SHP77 (cell line): ENCODE measurements at places on chromosomes 4 and X.

DNA sequence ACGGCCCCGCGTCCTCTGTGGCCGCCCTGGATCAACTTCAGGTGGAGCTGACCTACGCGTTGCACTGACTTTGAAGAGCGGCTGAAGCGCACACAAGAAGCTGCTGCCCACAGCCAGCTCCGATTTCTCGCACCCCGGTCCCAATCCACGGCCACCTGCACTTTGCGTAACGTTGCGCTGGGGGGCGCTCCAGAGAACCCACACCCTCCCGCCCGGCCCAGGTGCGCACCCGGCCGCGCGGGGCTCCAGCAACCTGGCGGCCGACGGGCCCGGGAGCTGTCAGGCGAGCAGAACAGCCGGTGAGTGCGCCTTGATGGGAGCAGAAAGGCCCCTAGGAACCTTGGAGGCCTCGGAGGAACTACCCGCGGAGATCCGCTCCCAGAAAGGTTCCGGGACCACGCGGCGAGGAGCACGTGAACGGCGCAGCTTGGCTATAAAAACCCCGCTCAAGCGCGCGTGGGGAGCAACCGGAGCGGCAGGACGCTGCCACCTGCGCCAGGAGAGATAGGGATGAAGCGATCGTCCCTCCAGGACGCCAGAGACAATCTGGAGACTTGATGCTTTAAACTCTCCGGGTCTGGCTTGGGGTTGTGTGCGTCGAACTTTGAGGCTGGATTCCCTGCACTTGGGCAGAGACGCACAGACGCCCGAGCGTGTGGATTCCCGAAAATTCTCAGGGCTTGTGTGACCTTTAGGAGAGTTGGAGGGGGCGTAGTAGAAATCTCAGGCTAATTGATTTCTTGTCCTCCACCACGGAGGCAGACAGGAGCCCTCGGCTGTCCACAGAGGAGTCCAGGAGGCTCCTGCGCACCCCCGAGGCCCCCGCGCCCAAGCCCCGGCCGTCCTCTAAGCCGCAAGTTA, 591 bp upstream of the NWD2 start:
- peak; percentile 23 for DNase-seq

DNA sequence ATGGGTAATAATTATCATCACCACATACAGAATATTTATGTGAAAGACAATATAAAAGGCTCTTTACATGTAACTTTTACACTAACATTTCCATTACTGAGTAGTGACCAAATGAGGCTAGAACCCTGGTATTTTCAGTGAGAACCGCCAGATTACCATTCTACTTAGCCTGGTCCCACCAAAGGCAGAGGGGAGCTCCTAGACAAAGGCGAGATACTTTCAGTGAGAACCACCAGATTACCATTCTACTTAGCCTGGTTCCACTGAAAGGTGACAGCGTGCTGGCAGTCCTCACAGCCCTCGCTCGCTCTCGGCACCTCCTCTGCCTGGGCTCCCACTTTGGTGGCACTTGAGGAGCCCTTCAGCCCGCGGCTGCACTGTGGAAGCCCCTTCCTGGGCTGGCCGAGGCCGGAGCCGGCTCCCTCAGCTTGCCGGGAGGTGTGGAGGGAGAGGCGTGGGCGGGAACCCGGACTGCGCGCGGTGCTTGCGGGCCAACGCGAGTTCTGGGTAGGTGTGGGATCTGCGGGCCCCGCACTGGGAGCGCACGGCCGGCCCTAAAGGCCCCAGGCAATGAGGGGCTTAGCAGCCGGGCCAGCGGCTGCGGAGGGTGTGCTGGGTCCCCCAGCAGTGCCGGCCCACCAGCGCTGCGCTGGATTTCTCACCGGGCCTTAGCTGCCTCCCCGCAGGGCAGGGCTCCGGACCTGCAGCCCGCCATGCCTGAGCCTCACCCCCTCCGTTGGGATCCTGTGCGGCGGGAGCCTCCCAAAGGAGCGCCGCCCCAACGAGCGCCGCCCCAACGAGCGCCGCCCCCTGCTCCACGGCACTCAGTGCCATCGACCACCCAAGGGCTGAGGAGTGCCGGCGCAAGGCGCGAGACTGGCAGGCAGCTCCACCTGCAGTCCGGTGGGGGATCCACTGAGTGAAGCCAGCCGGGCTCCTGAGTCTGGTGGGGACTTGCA, 1276.1 kb downstream of the PCDH7 start:
- peak; percentile 44 for DNase-seq

DNA sequence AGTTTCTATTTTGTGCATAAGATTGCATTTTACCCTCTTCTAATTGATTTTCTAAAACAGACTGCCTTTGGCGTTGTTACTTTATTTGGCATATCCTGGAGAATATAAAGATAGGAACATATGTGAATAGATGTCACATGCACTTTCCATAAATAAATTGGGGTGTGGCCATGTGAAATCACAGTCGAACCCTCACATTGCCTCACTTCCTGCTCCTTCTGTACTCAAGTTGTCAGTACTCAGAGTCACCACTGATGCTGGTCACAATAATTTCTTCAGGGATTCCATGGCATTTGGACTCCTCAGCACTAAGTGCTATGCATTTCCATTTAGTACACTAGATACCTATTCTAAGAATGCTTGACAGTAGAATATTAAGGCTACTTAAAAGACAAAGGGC, 1.4 kb upstream of the EMCN start:
- DNase-seq, result no peak

DNA sequence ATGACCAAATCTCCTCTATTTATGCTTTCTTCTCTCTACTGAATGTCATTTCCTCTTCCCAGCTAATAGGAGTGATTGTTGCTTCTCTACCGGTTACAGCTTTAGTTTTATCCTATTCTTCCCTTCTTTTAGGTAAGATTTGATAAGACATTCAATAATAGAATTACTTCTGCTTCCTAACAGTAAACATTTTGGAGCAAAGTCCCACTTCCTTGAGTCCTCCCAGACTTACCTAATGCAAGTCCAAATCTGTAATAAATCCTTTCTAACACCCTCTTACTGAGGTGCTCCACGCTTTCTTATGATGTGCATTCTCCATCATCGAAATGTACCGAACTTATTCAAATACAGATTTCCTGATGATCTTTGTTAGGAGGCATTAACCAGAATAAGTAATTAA, 79.2 kb upstream of the GPM6A start:
- DNase-seq, result no peak

GRCh38 chr4:167943872-167944505, 148.3 kb upstream of the ANXA10 start:
- no peak for DNase-seq

DNA sequence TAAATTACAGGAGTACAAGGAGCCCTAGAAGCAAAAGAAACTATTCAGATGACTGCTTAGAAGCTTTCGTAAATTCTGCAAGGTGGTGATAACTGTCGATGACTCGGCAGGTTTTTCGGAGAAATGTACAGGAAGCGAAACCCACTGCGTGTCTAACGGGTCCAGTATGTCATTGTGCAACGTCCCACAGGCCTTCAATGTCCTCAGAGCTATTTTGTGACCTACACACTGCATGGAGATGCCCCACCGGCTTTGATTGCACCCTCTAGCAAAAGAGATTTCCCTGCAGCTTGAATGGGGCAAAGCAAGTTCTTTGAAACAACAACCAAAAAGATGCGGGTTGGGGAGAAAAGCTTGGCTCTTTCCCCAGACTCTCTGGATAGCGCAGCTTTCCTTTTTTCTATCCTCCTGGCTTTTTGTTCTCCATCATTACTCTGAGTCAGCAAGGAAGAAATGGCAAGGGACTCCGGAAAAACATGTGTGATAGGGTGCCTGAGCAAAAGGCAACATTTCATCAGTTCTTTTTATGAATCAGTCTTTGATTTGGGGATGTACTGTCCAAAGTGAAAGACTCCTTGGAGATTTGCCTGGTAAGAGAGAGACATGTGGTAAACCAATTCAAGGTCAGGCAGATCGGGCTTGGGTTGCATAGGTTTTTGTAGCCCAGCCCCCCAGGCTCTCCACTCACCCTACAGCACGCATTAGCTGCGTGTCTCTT, 112.0 kb upstream of the TBL1X start:
- DNase-seq, result no peak

DNA sequence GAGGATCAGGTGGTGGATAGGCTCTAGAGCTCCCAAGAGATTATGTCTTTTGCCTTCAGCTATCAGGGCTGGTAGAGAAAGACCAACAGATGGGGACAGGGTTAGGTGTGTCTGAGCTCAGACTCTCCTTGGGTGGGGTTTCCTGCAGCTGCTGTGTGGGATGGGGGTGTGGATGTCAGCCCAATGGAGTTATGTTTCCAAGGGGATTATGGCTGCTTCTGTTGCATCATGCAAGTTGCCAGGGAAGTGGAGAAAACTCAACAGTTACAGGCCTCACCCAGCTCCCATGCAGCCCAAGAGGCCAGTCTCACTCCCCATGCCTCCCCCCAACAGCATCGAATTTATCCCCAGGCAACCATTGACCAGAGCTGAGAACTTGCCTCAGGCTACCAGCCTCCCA, 80.2 kb upstream of the CDX4 start:
- DNase-seq, result no peak

GRCh38 chr4:113468165-113469022, 293.1 kb downstream of the CAMK2D start:
- DNase-seq, result no peak

DNA sequence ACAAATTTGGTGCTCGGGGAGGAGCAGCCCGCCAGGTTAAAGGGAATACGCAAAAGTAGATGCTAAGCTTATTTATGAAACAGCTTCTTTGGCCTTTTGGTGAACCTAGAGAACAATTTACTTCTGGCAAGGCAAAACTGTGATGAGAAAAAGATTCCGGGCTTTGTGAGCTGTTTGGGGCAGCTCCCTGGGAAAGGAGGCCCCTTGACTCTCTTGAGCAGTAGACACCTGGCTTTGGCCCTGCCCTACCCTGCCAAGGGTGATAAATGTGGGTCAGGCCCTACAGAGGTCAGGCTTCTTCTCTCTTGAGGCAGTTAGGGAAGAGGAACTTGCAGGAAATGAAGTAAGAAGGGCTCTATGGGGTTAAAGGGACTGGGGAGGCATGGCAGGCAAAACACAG, 509.6 kb downstream of the MID1IP1 start:
- no peak for DNase-seq

- DNase-seq, result no peak
These were observed 129.4 kb downstream of the RASL11B start for GRCh38 chr4:52991472-52991871.

DNA sequence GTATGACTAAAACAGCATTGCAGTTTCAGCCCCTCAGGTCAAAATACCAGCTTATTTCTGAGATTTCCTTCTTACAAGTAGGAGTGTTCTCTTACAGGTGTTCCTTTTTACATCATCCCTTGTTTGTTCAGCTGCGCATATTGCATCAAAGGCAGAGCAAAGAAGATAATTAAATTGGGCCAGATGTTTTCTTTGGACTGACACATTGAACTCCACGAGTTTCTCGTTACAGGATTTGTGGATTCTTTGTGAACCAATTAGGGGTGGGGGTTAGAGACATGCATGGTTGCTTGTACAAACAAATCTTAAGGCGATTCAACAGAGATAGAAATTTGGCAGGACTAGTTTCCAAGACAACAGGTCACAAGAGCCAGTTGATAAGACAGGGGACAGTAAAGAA, 95.7 kb downstream of the SPANXN4 start:
- DNase-seq, result peak; percentile 80

DNA sequence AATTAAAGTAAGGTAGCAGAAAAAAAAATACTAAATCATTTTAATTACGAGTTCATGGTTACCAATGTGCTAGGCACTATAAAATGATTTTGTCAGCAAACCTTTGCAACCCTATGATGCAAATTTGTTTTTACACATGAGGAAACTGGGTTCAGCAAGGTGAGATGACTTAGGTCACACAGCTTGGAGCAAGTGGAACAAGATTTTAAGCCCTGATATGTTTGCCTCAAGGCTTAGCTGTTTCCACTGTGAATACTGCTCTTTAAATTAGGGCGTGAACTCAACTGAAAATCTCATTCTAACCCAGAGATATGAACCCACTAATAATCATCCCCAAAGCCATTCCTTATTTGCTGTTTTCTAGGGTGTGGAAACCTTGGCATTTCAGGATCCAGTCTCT, 86.3 kb downstream of the CEP44 start:
- DNase-seq, result no peak

DNA sequence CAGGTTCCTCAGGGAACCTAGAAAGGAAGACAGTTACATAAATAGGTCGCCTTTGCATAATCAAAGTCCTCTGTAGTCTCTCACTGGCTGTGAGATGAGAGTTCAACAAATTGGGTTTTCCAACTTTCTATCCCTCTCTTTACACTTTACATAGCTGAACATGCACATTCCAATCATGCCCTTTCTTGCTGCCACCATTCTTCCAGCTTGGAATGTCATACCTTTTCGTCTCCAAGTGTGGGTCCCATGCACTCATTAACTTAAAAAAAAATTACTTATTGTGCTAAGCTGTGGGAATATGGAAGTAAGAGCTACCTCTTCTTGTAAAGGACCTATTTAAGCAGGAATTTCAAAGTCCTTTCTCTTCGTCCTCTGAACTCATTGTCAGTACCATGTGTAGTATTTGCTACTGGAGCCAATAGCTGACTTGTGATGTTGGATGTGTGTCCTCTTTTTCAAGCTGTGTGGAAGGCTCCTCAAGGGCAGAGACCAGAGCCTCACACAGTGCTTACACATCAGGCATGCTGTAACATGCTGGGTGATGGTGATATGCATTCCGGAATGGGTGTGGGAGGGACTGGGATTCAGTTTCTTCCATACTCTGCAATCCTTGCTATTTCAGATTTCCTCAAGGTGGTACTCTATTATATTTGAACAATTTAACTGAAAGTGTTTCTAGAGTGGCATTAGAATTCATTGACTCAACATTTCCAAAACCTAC, 7.1 kb downstream of the ENOPH1 start:
- DNase-seq, result no peak

GRCh38 chr4:142567620-142568451, 278.3 kb downstream of the INPP4B start:
- DNase-seq, result no peak

DNA sequence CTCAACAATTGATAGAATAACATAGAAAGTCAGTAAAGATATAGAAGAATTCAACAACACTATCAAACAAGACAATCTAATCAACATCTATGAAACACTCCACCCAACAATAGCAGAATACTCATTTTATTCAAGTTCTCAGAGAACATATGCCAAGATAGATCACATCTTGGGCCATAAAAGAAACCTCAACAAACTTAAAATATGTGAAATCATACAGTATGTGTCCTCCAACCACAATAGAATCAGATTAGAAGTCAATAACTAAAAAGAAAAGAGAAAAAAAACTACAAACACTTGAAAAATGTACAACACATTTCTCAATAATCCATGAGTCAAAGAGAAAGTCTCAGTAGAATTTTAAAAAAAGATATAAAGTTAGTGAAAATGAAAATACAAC, 78.6 kb upstream of the LDB2 start:
- no peak for DNase-seq
